ENCODE measurements at places on chromosomes 4 and X. TPM values are rescaled to one million over a fixed set of nuclear protein-coding genes. Genes with fewer than 3 reads are reported as not detected.

DNA sequence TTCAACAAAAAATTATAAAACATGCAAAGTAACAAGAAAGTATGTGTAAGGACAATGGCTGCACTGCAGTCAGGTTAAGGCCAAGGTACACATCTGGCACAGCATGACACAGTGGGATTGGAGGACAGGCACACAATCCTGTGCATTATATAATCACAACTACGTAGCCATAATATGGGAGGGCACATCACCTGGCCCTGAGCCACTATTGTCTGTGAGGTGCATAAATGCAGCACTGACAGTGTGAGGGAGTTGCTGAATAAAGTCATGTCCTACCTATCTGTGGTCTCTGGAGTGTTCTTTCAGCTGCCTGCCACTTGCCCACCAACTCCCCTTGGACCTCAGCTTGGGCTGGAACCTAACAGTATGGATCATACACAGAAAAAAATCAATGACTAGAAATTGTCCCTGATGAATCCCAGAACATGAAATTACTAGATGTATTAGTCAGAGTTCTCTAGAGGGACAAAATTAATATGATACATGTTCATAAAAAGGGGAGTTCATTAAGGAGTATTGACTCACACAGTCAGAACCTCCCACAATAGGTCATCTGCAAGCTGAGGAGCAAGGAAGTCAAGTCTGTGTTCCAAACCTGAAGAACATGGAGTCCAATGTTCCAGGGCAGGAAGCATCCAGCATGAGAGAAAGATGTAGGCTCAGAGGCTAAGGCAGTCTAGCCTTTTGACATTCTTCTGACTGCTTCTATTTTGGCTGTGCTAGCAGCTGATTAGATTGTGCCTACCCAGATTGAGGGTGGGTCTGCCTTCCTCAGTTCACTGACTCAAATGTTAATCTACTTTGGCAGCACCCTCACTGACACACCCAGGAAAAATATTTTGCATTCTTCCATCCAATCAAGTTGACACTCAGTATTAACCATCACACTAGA is 46.4 kb upstream of the KCTD8 start:
- DNase-seq, result no peak

- peak; percentile 13 for DNase-seq
These were observed 46.8 kb downstream of the CRLF2 start for GRCh38 chrX:1165535-1166196.

DNA sequence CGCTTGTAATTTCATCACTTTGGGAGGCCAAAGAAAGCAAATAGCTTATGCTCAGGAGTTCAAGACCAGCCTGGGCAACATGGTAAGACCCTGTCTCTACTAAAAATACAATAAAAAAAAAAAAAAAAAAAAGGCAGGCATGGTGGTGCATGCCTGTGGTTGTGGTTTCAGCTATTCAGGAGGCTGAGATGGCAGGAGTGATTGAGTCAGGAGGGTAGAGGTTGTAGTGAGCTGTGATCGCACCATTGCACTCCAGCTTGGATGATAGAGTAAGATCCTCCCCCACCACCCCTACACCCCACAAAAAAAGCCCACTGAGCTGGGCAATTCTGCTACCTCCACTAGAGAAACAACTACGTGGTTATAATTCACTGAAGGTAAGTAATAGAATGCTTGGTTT is 118.8 kb upstream of the PCDH18 start:
- DNase-seq, result peak; percentile 76

DNA sequence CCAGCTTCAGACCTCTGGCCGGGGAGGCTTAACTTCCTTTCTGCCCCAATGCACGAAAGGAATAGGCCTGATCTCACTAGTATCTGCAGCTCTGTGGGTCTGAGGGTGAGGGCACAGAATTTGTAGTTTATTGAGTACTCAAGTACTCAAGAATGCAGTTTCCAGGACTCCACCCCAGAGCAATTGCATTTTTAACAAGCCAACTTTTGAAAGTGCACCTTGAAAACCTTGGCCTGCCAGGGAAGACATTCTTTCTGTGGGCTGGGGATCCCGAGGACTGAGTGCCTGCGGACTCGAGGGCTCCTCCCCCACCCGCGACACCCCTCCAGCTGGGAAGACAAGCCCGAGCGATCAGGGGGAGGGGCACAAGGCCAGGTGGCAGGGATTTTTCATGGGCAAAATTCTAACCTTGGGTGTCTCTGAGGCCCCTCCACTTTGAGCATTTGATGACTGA is 22.4 kb downstream of the RS1 start:
- DNase-seq, result no peak

DNA sequence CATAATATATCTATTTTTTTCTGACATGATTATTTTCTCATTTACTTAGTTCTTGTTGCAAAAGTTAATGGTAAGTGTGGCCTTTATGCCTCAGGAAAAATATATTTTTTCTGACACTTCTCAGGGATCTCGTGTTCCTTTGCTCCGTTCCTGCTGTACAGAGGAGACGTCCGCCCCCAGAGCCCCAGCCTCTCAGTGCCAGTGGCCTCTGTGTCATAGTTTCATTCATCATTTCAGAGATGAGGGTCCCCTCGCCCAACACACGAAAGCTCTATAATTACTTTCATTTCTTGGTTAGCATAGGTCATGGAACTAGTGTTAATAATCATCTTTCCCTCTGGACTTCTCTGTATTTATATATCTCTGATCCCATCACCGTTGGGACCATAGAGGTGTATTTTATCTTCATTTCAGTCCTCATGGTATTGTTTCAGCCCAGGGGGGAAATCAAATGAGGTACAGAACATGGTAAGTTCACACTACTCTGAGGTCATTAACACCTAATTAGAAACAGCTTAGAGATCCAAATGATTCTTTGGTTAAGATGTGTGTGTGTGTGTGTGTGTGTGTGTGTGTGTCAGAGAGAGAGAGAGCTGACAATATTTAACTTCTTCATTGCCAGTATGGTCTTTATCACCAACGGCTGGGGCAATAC is 631.1 kb upstream of the TENM3 start:
- no peak for DNase-seq

GRCh38 chr4:119020158-119020557 is 115.5 kb upstream of the MYOZ2 start:
- DNase-seq, result no peak

DNA sequence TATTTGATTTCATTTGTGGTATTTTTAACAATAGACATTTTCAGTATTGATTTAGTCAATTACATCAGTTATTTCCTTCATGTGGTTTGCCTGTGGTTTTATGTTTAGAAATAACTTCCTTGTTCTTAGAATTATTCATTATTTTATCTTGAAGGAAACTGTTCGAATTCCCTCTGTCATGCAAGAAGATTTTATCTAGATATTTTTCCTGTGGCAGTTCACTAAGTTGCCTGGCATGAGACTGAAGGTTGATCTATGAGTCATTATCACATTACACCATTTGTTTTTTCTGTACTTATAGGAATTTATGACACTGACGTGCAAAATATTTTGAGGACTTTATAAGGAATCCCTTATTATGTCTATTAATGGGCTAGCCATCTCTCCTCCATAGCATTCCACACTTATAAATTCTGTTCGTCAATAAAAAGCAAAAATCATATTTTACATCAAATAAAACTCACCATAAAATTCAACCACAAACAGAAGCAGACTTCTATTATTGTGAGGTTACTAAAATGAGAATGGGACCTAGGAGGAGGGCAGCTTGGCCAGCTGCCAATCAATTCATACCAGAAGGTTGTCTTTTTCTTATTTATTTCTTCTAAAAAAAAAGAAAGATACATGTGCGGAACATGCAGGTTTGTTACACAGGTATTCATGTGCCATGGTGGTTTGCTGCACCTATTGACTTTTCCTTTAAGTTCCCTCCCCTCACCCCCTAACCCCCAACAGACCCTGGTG is 179.0 kb downstream of the KCNIP4 start:
- DNase-seq, result peak; percentile 87

DNA sequence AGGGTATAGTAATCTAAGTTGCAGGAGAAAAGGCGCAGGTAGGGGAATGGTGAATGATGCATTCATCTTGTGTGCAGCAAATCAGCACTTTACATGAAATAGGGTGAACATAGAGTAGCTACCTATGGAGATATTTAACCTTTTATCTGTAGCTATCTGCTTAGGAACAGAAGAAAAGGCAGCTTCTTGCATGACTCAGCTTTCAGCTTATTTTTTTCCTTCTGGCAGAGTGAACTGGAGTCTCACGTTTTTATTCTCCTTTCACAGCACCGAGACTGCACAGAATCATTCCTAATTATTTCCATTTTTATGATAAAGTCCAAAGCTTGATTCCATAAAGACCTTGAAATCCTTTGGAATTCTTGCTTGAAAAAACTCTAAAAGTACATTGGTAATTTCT is 4.8 kb upstream of the SCOC start:
- DNase-seq, result peak; percentile 21

The CXCL6 gene
- total RNA-seq, result not detected

The CLCN5 gene
- total RNA-seq, result 2.9 TPM

All from HT1080 (cell line).